Gastroesophageal sphincter (tissue), 4 donors: ENCODE measurements at places on chromosomes 12 and 14. TPM values are rescaled to one million over a fixed set of nuclear protein-coding genes. Genes with fewer than 3 reads are reported as not detected.

LRTM2 gene
- not detected for total RNA-seq

SLC38A4 gene
- not detected for total RNA-seq

DCN gene
- 1,716 TPM for total RNA-seq

RTL1 gene
- not detected for total RNA-seq

KNTC1 gene
- 8.5 TPM for total RNA-seq

BCL11B gene
- under 0.01 TPM for total RNA-seq

SERPINA9 gene
- total RNA-seq: not detected

MEG3 gene
- total RNA-seq: 55.3 TPM

CD163 gene
- 76.0 TPM for total RNA-seq

DNA sequence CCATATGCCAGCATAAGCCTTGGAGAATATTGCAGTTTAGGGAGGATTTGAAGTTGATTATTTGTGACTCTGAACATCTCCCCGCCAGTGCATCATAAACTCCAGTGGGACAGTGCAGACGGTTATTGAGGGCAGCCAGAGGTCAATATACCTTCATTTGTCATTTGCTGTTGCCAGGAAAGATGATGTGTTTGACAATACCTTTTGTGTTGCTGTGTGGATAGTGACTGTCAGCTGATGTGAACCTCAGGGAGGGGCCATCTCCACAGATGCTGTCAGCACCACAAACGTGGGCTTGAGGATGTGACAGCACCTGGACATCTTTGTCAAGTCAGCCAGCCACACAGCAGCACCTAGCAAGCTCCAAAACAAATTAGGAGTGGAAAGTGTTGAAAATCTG is 11.5 kb downstream of the CCDC198 start:
- no peak for ATAC-seq

DNA sequence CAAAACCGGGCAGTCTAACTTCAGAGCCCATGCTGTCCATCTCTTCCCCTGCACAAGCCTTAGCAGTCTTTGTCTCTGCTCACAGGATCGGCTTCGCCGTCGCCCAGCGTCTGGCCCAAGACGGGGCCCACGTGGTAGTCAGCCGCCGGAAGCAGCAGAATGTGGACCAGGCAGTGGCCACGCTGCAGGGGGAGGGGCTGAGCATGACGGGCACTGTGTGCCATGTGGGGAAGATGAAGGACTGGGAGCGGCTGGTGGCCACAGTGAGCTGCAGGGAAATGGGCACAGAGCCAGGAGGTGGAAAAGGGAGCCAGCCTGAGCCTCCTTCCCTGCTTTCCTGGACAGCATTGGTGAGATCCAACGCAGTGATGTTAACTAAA is 14.2 kb upstream of the CARMIL3 start:
- ATAC-seq: no peak

DNA sequence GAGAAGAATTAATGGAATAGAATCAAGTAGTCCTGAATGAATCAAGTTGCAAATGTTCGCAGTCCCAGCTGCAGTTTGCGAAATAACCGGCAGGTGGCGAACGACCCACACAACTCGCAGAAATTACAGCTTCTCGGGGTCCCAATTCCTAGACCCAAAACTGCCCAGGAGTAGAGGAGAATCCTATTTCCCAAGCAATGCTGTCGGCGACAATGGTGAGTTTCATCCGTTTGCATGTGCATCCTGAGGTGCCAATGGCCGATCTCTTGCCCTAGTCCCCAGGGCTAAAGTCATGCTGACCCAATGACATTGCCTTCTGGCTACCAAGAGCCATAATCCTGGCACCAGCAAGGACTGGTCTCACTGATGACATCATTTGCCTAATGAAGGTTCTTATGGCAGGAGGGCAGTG is 8.5 kb upstream of the ASCL1 start:
- ATAC-seq: no peak

DNA sequence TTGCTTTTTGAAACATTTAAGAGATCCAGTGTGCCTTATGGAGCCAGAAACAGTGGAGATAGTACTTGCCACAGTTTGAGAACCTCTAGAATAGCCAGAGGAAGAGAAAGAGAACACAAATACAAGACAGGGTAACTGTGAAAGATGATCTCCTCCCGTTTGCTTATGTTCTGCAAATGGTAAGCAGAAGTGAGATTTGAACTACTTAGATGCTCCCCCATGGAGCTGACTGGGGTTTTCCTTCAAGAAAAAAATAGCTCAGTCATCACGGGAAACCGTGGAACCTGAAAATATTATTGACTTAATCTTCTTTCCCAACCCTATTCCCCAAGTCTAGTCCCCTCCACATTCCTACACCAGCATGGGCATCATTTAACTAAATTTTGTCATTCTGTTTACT is 87.1 kb downstream of the KIF21A start:
- ATAC-seq: no peak

- ATAC-seq: no peak
Measured at GRCh38 chr12:70854881-70855568, 65.5 kb downstream of the PTPRR start.

- no peak for ATAC-seq
Measured at GRCh38 chr14:97178781-97179180, 381.6 kb downstream of the VRK1 start.

DNA sequence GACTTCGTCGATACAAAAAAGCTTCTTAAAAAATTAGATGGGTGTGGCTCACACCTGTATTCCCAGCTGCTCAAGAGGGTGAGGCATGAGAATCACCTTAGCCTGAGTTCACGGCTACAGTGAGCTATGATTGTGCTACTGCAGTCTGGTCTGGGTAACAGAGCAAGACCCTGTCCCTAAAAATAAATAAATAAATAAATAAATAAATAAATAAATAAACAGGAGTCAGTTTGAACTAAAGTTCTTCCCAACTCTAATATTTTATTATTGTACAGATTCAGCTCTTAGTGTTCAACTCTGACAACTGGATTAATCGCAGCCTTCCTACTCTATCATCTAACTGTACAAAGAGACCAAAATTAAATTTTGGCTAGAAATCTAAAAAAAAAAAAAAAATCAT is 12.7 kb upstream of the CLIP1 start:
- no peak for ATAC-seq

DNA sequence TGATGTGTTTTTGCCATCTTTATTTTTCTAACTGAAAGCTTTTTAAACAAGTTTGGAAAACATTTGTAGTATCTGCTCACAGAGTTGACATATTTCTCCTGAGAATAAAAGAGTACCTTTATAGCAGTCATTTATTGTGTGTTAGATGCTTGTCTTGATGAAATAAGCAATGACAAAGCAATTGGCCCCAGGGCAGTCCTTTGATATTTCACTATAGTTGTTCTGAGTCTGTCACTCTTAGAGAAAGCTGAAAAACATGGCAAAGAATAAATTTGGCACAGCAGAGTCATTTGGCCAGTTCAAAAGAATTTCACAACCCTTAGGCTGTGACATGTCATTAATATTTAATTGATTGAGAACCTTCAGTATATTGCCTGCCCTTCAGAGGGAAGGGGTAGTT is 166.2 kb downstream of the PTPRO start:
- ATAC-seq: no peak

GRCh38 chr14:101721951-101722661 is 39.4 kb upstream of the PPP2R5C start:
- ATAC-seq: peak; percentile 42

GRCh38 chr12:104603545-104603973 is 146.8 kb downstream of the CHST11 start:
- ATAC-seq: no peak

DNA sequence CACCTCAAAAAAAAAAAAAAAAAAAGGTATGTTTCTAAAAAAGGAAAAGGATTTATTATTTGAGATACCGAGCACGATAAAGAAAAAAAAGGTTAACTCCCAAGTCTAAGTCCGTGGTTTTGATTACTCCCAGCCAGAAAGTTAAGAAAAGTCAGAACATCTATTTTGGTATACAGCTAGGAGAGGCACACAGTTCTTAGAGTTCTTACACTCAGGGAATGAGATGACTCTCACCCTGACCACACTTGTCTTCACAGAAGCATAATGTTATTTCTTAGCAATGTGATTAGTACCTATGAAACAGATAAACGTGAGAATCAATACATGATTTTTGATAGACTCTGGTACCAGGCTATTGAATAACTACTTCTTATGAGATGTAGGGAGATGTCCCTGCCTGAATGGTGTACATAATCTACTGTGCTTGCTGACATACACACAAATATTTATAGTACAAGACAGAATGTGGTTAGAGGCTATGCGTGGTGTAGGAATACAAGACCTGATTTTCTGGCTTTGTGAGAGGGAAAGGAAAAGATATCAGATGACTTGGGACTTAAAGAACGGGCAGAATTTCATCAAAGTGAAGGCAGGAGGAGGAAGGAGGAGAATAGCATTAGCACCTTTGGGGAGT is 31.6 kb downstream of the LIMA1 start:
- no peak for ATAC-seq

- ATAC-seq: no peak
Measured at GRCh38 chr12:128737292-128737966, 86.3 kb downstream of the SLC15A4 start.

GRCh38 chr14:72024043-72024407 is 91.8 kb downstream of the RGS6 start:
- ATAC-seq: no peak

GRCh38 chr14:92259613-92260357 is 63.2 kb upstream of the SLC24A4 start:
- no peak for ATAC-seq

DNA sequence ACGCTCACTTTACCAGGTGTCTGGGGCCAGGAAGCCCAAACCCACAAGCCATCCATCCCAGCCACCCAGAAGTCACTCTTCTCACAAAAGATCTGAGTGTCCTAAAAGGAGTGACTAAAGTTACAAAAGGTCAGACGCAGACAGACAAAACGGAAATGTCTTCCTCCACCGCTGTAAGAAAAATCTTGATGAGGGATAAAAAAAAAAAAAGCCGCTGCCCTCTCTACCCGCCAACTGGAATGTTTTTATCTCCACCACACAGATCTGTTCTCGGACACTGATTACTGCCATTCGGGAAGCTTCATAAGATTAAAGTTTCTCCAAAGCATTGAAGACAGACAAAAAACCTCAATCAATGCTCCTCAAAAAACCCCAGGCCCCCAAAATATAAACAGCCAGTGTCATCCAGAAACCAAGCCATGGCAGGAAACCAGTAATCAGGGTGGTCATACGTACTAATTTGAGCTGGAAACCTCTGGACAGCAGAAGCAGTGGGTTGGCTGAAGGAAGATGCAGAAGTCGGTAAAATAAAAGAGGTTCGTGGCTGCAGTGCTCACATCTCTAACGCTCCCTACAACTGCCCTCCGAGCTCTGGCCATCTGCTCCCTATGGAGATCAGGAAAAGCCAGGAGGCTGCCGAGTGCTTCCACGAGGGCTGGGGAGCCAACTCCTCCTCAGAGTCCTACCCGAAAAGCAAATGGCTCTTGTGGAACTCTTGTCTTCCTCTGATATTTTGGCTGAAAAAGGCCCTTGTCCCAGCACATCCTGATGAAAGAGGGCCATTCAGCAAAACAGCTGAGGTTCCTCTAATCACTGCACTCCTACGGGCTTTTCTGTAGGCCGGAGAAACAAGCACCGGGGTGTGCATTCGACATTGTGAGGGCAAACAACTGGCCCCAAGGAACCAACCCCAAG is 30.3 kb downstream of the SSH1 start:
- peak; percentile 26 for ATAC-seq

DNA sequence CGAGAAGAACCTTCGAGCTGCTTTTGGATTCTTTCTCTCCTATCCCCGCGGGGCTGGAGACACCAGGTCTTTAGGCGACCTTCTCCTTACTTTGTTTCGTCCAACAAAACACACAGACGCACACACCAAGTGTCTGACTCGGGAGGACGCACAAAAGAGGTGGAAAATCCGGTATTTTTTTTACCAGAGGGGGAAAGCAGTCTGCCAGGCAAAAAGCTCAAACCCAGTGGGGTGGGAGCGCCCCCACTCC is 2.1 kb downstream of the SIX4 start:
- no peak for ATAC-seq

DNA sequence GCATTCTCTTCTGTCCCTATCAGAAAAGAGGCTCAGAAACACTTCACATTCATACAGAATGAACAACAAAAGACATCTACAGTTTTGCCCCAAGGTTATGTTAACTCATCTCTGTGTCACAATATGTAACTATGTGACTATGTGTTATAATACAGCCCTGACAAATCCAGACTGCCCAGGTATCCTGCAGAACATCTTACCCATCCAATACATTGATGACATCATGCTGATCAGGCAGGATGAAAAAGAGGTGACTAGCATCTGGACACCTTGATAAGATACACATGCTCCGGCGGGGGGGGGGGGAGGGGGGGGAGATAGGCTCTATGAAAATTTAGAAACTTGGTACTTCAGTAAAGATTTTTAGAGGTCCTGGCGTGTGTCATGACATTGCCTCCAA is 8.3 kb upstream of the GNS start:
- no peak for ATAC-seq

- ATAC-seq: no peak
Measured at GRCh38 chr12:63919756-63920155, 75.3 kb downstream of the SRGAP1 start.

GRCh38 chr12:111757361-111758119 is 9.2 kb upstream of the ALDH2 start:
- ATAC-seq: peak; percentile 32

- no peak for ATAC-seq
Measured at GRCh38 chr14:48454887-48455286, 779.5 kb upstream of the MDGA2 start.

DNA sequence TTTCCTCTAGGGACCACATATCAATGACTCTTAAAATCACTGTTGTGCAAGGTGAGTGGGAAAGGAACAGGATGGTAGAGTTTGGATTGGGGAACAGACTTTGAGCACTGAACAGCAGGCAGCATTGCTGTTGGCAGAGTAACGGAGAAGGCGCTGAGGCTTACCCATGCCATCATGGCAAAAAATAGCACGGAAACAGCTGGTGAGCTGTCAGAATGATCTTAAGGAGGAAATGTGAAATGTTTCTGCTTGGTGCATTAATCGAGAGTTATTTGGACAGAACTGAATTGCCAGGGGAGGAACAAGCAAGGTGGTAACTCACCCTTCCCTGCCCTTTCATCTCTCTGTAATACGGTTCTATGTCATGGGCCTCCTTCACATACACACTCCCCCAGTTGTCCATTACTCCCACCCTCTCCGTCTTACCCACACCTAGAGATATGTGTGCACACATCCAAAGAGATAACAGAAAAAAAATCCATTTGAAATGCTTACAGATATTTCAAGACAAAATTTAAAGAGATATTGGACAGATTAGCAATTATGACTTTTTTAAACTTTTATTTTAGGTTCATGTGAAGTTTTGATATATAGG is 572.5 kb downstream of the DIO2 start:
- ATAC-seq: no peak

GRCh38 chr12:65280306-65280705 is 1.8 kb downstream of the MSRB3 start:
- ATAC-seq: no peak

GRCh38 chr12:70180130-70180529 is 63.1 kb upstream of the CNOT2 start:
- ATAC-seq: no peak
